ENCODE measurements at places on chromosomes 16 and 17. TPM values are rescaled to one million over a fixed set of nuclear protein-coding genes. Genes with fewer than 3 reads are reported as not detected.
A peak's percentile ranks its signal among the peaks of the same experiment; 100 is the strongest.

GRCh38 chr16:67606632-67607031 is 38.3 kb upstream of the CARMIL2 start:
- DNase-seq = no peak

DNA sequence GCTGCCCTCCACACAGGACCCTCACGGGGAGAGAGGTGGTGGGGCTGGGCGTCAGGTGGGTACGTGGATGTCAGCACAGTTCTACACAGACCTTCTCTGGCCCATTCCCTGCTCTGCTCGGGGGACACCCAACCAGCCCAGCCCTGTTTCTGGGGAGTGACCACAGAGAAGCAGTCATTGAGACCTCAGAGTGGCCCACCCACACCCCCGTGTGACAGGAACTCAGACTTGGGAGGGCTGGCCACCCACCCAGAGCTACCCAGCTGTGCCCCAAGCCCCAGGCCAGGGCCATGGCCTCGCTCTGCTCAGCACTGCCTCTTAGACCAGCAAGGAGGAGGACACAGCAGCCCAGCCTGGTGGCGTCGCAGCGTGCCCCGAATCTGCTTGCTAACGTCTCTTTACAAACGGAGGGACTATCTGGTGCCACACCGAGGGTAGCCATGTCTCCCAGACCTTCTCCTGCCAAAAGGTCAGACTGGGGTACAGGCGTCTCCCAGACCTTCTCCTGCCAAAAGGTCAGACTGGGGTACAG is 77.7 kb downstream of the KLHDC4 start:
- no peak for DNase-seq

DNA sequence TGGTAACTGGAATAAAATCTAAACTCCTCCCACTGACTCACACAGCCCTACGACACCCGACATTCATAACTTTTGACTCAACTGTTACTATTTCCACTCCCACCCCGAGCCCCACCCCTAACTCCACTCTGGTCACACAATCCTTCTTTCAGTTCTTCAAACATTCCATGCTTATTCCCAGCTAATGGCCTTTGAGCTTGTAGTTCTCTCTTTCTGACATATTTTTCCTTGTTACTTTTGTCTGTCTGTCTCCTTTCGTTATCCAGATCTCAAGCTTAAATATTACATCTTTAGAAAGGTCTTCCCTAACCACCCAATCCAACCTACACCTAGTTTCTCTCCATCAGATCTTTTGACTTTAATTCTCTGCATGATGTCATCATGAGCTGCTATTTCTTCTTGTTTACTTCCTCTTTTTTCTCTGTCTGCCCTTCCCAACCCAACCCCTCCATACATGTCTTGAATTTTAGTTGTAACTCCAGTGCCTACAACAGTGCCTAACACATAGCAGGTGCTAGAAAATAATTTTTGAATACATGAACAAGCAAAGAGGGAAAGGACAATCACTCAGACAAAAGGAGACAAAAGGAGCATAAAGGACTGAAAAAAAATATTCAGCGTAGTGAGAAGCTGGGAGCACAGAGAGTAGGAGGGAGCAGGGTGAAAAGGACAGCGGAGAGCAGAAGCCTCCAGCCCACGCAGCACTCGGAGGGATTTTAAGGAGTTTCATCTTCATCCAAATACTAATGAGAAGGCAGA is 65.2 kb upstream of the SMIM36 start:
- peak; percentile 75 for DNase-seq

GRCh38 chr17:15456972-15457722 is 10.3 kb downstream of the CDRT4 start:
- peak; percentile 85 for DNase-seq

GRCh38 chr17:30000001-30000754 is 58.7 kb downstream of the EFCAB5 start:
- DNase-seq = no peak

GRCh38 chr17:47693731-47694580 is at the start of gene TBKBP1:
Gene TBKBP1, plus strand, starts transcription at chr17:47694161. Its CDS starts 1,952 bp downstream, at chr17:47696113.
- DNase-seq = peak; percentile 56

DNA sequence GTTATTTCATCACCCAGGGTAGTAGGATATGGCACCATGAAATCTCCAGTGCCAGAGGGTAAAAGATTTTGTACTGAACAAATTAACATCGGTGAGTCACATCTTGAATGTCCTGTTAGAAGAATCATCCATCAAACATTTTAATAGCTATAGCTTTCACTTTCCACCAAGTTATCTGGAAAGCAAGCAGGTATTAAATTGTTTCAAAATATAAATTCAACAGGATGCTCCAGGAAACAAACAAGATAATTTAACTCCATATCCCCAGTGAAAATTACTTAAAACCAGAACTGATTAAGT is 2.4 kb downstream of the VEZF1 start:
- DNase-seq = no peak

DNA sequence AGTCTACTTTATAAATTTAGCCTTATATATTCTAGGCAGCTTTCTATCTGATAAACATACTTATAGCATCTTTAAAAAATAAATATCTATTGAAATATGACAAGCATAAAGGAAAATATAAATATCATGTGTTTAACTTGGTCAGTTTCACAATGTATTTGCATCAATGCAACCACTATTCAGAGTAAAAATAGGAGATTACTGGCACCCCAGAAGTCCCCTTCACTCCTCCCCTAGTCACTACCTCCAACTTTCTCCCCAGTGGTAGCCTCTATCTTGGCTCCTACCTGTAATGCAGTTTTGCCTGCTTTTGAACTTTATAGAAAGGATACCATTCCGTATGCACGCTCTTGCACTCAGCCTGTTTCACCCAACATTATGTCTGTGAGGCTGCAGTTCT is 3.2 kb upstream of the NOD2 start:
- DNase-seq = no peak

GRCh38 chr16:620700-621525 is 9.9 kb upstream of the WFIKKN1 start:
- no peak for DNase-seq

GRCh38 chr16:986925-987582 is 5.5 kb downstream of the SOX8 start:
- no peak for DNase-seq

DNA sequence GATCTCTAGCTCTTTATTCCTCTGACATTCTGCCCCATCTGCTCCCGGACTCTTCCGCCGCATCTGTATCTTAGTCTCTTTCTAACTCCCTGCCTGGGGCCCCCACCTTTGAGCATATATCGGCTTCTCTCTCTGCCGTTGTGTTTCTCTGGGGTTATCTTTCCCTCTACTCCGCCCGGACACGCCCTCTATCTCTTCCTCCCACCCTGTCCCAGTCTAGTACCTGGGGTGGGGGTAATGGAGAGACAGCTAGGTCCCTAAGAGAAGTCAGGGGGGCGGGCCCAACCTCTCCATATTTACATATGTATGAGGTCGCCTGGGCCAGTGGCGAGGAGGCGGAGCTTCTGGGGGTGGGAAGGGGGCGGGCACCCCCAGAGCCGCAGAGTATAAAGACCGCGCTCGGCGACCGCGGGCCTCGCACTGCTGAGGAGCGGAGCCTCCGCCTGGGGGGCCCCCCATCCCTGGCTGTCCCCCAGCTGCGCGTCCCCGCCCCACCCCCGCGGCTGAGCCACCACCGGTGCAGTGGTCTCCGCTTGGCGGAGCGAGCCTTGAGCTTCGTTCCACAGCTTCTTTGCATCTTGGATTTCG is at the start of gene ATP1B2:
TSS of gene ATP1B2 (plus strand) at position 418 of the 588 bp plus-strand sequence. CDS start 593 bp downstream, outside the sequence.
- peak; percentile 8 for DNase-seq

DNA sequence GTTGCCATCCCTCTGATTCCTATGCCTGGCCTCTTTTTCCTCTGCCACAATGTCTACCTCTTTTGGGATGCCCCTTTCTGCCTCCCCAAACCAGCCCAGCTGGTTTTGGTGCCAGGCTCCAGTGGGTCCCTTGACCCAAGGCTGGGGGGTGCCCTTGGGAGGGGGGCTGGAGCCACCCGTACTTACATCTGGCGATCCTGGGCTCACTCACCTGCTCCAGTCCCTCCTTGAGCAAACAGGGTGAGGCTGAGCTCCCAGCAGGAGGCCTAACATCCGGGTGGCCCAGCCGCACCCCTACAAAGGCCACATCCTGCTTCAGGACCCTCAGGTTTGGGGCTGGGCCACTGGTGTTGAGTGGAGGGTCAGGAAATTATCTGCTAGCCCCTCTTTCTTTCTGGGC is 1.2 kb downstream of the ERN2 start:
- DNase-seq = no peak

- DNase-seq = peak; percentile 91
Measured at GRCh38 chr17:4161192-4161966, 18.4 kb downstream of the CYB5D2 start.

DNA sequence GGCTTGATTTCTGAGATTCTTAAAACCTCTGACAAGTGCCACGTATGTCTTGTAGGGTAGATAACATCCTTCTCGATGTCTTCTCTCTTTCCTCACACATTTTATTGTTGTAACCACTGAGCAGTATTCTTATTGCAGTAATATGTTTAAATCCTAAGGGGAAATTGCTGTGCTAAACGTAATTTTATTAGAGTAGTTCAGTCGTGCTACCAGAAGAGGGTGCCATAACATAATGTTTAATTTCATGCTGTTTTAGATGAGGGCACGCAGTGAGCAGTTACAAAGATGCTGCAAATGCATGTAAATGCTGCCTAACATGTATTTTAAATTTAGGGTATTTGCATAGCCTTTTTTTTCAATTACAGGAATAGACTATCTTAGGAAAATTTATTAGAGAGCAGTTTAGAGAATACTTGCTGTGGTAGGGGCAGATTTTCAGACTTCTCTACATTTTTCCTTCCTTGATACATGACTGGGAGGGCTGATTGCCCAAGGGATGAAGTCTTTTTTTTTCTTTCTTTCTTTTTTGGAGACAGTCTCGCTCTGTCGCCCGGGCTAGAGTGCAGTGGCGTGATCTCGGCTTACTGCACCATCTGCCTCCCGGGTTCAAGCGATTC is 51.7 kb downstream of the GAN start:
- no peak for DNase-seq

DNA sequence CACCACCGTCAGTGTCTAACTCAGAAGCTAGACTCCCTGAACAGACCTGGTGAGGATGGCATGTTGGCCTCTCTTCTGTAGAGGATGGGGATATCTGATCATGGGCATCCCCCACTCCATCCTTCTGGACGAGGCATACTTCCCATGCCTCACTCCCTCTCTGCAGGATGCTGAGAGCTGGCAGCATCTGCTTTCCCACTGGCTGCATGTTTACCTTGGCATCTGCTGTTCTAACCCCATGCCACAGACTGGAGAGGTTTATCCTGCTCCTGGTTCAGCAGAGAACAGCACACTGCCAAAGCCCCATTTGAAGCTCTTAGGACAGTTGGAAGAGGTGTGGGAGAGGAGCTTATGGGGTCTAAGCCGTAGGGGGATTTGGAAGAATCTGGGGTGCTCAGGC is 46.0 kb downstream of the YPEL2 start:
- DNase-seq = peak; percentile 34

- DNase-seq = no peak
Measured at GRCh38 chr16:1762879-1763520, 8.3 kb downstream of the NME3 start.

GRCh38 chr16:26267641-26268040 is 575.9 kb downstream of the HS3ST4 start:
- DNase-seq = no peak

DNA sequence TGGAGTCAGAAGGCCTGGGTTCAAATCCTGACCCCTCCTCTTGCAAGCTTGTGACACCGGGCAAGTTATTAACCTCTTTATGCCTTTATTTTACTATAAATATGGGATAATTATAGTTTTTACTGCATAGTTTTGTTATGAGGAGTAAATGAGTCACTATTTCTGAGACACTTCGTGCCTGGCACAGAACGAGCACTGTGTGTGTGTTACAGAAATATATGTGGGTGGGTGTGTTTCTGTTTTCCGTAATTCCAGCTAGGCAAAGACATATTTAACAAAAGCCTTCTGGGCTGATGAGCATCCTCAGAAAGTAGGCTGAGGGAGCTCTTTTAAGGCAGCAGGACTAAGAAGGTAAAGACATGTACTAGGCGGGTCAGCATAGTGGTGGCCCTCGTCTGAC is 417.9 kb downstream of the MAF start:
- peak; percentile 28 for DNase-seq

DNA sequence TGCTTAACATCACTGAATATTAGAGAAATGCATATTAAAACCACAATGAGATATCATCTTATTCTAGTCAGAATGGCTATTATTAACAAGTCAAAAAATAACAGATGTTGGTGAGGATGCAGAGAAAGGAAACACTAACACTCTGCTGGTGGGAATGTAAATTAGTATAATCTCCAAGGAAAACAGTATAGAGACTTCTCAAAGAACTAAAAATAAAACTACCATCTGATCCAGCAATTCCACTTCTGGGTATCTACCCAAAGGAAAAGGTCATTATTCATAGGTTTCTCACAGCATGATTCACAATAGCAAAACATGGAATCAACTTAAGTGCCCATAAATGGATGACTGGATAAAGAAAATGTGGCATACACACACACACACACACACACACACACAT is 166.4 kb downstream of the CEP112 start:
- no peak for DNase-seq

DNA sequence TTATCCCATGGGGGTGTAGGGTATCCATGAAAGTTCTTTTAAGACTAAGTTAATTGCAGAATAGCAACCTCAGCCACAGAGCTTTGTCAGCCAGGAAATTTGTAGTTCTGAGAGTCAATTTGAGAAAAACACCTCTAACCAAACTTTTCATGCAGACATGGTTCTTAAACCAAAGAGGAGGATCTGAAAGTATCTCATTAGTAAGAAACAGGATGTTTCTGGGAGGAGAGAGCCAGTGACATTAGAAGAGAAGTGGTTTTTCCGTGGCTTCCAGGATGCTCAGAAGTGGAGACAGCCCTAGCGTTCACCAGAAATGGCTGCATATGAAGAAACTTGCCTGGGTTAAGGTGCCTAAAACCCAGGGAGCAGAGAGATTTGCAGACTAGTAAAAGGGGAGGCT is 7.9 kb downstream of the GNAO1 start:
- DNase-seq = no peak

DNA sequence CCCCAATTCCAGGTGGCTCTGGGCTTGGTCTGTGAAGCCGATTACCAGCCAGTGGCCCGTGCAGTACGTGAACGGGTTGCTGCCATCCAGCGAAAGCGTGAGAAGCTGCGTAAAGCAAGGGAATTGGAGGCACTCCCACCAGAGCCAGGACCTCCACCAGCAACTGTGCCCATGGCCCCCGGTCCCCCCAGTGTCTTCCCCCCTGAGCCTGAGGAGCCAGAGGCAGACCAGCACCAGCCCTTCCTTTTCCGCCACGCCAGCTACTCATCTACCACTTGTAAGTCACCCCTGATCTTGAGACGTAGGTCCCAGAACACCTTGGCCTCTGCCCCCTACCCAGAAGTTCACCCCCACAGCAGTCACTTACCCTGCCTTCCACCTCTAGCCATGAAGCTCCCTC is 6.9 kb downstream of the WNK4 start:
- DNase-seq = no peak

Gene ASPA
- not detected for total RNA-seq

Gene MAPT
- total RNA-seq = 0.43 TPM

Gene ACSM2A
- total RNA-seq = not detected

Gene RNU2-1
- not detected for total RNA-seq

Gene SPNS2
- 4.2 TPM for total RNA-seq

Gene KRTAP9-3
- not detected for total RNA-seq

Gene PPP1R27
- not detected for total RNA-seq

Gene RUNDC3A
- total RNA-seq = not detected

Gene PGAP3
- total RNA-seq = 9.5 TPM
